ENCODE measurements at places on chromosomes 3 and 15.

GRCh38 chr3:117586161-117586560 is 876.6 kb downstream of the TUSC7 start:
- H3K27ac ChIP-seq: no peak overlapping the region
- no peaks in the 10 kb centered on the region for H3K36me3 ChIP-seq
- H3K27me3 ChIP-seq: no peaks in the 10 kb centered on the region
- no peak for DNase-seq
- no peaks in the 10 kb centered on the region for H3K4me1 ChIP-seq
- H3K4me3 ChIP-seq: no peak overlapping the region

- no peaks in the 10 kb centered on the region for H3K36me3 ChIP-seq
- no peak overlapping the region for H3K4me3 ChIP-seq
- H3K27ac ChIP-seq: no peak overlapping the region
- DNase-seq: no peak
- H3K4me1 ChIP-seq: no peaks in the 10 kb centered on the region
Measured at GRCh38 chr15:27219636-27220035, 248.7 kb downstream of the GABRG3 start.

- no peak overlapping the region for H3K27ac ChIP-seq
- no peaks in the 10 kb centered on the region for H3K27me3 ChIP-seq
- H3K36me3 ChIP-seq: peaks cover 13% of the 10 kb centered on the region
Measured at GRCh38 chr3:44950275-44950734, 25.7 kb downstream of the ZDHHC3 start.

DNA sequence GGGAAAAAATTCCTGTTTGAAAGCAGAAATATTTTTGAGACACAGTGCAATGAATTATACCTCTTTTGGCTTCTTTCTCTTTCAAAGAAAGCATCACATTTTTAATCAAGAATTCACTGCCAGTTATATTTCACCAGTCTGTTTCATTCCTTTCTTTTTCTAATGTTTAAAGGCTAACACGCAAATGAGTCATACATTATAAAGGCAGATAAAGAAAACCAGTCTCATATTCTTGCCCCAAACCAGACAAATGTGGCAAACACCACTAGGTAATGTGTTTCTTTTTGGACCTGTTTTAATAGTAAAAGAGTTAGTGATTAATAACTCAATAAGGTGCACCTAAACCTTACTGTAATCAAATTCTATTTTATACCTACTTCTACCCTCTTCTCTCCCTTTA is 83.8 kb downstream of the PLOD2 start:
- no peak for DNase-seq
- H3K27ac ChIP-seq: no peak overlapping the region
- no peaks in the 10 kb centered on the region for H3K36me3 ChIP-seq
- no peaks in the 10 kb centered on the region for H3K27me3 ChIP-seq
- no peaks in the 10 kb centered on the region for H3K4me1 ChIP-seq

DNA sequence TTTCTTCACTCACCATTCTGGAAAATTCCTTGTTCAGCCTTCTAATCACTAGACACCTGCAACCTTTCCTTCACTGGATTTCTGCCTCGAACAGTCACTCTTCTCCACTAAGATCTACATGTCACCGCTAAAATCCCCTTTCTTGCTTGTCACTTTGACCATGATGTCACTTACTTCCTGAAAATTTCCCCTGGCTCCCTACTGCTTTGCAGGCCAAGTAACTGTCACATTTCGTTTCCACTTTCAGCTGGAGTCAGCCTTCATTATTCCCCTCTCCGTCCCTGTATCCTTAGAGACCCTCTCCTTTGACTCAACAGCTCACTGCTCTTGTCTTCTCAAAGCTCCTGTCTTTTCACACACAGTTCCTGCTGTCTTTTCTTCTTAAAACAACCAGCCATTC is 15.9 kb downstream of the CHL1 start:
- no peak overlapping the region for H3K27ac ChIP-seq
- no peaks in the 10 kb centered on the region for H3K27me3 ChIP-seq
- DNase-seq: no peak
- H3K4me1 ChIP-seq: no peaks in the 10 kb centered on the region
- H3K4me3 ChIP-seq: no peak overlapping the region

DNA sequence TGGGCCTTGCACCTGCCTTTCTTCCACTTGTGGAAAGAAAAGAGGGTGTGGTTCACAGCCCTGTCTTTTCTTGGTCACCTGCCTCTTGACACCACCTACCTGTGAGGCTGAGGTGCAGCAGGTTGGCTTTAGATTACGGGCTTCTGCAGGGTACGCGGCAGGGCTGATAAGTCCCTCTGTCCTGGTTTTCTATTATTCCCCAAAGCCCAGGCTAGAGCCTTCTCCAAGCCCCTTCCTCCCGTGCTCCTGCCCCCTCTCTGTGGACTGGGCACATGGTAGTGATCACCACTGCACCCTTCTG is 44.8 kb upstream of the HACD2 start:
- H3K4me3 ChIP-seq: no peak overlapping the region
- no peaks in the 10 kb centered on the region for H3K27me3 ChIP-seq
- H3K27ac ChIP-seq: no peak overlapping the region
- H3K36me3 ChIP-seq: no peaks in the 10 kb centered on the region
- no peak for DNase-seq
- peaks cover 31% of the 10 kb centered on the region for H3K4me1 ChIP-seq

GRCh38 chr3:114178770-114179368 is at the start of gene DRD3:
TSS of gene DRD3 (minus strand) at chr3:114179052. CDS start at chr3:114171992, 7,060 bp downstream.
- no peaks in the 10 kb centered on the region for H3K36me3 ChIP-seq
- H3K27me3 ChIP-seq: no peaks in the 10 kb centered on the region
- no peak for DNase-seq
- H3K4me1 ChIP-seq: no peaks in the 10 kb centered on the region
- no peak within 1 kb of the TSS for H3K4me3 ChIP-seq
- no peak within 1 kb of the TSS for H3K27ac ChIP-seq

DNA sequence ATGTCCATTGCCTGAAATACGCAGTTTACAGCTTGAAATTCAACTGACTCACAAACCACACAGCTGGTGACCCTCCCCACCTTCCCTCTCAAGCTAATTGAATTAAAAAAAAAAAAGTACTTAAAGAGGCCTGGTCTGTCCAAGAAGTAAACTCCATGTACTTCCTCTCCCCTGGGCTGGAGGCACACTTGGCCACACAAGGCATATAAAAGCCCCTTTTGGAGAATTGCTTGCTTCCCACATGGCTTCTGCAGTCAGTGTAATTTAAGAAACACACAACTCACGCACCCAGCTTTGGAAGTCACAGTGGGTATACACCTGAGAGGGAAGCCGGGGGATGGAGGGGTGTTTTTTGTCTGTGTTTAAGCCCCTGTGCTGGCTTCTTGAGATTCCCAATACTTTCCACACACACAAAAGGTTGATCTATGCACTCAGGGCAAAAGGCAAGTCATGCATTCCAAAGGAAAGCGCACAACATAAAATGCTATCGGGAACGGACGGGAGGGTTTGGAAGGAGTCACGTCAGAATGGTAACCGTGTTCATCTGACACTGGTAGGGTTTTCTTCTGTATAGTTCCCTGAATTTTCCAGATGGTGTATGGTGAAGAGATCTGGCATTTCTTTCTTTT is 106.6 kb upstream of the ALDH1A3 start:
- H3K4me3 ChIP-seq: no peak overlapping the region
- H3K27ac ChIP-seq: no peak overlapping the region
- no peaks in the 10 kb centered on the region for H3K4me1 ChIP-seq
- no peaks in the 10 kb centered on the region for H3K36me3 ChIP-seq
- DNase-seq: no peak
- no peaks in the 10 kb centered on the region for H3K27me3 ChIP-seq

DNA sequence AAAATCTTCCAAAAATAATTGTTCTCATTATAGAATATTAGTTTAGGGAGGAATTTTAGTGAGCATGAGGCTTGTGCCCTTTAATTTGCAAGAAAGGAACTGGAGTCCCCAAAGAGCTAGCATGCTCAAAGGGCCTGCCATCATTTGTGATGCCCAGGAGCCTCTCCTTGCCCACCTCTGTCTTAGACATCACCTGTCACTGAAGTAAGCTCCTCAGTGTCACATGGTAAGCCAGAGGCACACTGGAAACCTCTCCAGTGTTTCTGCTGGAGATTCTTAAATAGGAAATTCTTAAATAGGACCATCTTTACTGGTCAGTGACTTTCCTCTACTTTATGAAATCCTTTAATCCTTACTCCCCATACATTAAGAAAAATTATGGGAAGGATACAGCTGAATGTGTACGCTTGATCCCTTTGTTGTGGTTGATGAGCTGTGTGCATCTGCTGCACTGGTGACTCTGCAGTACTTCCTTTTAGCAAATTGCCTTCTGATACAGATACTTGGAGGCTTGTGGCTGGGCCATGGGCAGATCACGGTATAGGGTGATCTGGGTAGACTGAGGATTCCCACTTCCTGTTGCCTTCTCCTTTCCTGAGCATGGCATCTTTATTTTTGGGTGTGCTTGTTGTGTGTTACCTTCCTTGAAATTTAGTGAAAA is 197.4 kb downstream of the KLHL25 start:
- H3K4me3 ChIP-seq: no peak overlapping the region
- no peaks in the 10 kb centered on the region for H3K36me3 ChIP-seq
- H3K27me3 ChIP-seq: no peaks in the 10 kb centered on the region
- H3K4me1 ChIP-seq: peaks cover 8% of the 10 kb centered on the region

GRCh38 chr3:111676211-111677006 is 81.3 kb upstream of the ZBED2 start:
- peaks cover 4% of the 10 kb centered on the region for H3K36me3 ChIP-seq
- H3K4me1 ChIP-seq: peaks cover 44% of the 10 kb centered on the region
- H3K4me3 ChIP-seq: peak overlapping the region; percentile 62
- peak overlapping the region; percentile 83 for H3K27ac ChIP-seq

- H3K4me3 ChIP-seq: no peak overlapping the region
- no peaks in the 10 kb centered on the region for H3K4me1 ChIP-seq
- H3K27me3 ChIP-seq: no peaks in the 10 kb centered on the region
Measured at GRCh38 chr3:143416229-143416628, 296.7 kb downstream of the CHST2 start.

DNA sequence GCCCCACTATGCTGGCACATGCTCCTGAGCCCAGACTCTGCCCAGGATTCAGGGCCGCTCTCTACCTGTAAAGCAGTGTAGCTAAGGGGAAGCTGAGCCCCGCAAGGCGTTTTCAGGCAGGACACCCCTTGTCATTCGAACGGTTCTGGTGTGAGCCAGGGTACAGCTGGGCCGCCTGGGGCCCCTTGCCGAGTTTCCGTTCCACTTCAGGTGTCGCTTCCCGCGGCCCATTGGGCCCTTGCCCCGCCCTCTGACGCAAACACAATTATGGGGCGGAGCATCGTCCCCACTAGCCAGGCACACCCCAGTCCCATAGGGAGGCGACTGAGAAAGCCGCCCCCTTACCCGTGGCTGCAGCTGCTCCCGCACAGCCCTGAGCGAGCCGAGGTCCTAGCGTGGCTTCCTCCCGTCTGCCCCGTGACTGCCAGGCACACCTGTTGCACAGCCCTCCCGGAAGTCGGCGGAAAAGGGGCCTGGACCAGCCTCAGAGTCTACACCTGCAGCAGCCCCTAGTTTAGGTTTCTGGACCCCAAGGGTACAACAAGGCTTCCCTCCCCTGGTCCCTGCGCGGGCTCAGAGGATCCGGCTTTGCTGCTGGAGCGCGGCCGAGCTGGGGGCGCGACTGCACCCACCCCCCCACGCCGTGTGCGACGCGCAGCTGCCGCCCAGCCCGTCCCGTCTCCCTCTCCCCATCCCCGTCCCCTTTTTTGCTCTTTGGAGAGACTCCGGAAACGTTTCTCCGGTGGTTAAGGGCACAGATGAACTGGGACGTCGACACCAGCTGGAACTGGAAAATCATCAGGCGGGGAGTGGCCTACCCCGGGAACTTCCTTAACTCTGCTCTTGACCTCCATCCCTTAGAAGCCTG is at the start of gene PLSCR2:
TSS of gene PLSCR2 (minus strand) at position 412 of the 868 bp plus-strand sequence. CDS start 9,657 bp downstream, outside the sequence.
- H3K27me3 ChIP-seq: no peaks in the 10 kb centered on the region
- peak; percentile 50 for DNase-seq
- H3K4me3 ChIP-seq: peak within 1 kb of the TSS; percentile 35
- H3K27ac ChIP-seq: no peak within 1 kb of the TSS
- no peaks in the 10 kb centered on the region for H3K36me3 ChIP-seq
- H3K4me1 ChIP-seq: 0 out of 2 replicates have a peak, but pooled peaks cover under 1% of the 10 kb centered on the region

GRCh38 chr3:146912241-146913015 is 307.3 kb upstream of the PLSCR5 start:
- no peaks in the 10 kb centered on the region for H3K27me3 ChIP-seq
- no peak overlapping the region for H3K4me3 ChIP-seq
- no peaks in the 10 kb centered on the region for H3K36me3 ChIP-seq

DNA sequence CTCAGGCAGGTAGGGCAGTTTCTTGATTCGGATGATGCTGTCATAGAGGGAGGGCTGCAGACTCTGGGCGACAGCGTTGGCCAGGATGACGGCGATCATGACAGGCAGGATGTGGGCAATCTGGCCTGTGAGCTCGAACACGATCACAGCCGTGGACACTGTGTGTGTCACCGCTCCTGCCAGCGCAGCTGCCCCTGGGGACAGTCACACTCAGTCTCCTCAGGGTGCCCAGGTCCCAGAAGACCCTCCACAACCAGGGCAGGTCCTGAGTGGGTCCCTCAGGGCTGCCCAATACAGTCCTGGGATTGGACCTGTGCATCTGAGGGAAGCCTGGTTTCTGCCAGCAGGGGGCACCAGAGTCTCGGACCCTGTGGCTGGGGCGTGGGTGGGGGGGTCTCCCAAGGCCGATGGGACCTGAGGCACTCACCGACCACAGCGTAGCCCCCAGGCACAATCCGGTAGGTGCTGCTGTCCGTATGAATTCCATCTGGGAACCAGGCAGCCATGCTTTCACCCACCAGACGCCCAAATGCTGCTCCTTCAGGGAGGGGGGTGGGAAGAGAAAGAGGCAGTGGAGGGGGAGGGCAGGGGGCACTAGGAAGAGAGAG is 7.2 kb downstream of the CLCN2 start:
- H3K36me3 ChIP-seq: no peaks in the 10 kb centered on the region
- H3K4me1 ChIP-seq: no peaks in the 10 kb centered on the region
- H3K27me3 ChIP-seq: no peaks in the 10 kb centered on the region
- no peak overlapping the region for H3K27ac ChIP-seq
- DNase-seq: no peak

- H3K27me3 ChIP-seq: peaks cover 26% of the 10 kb centered on the region
- H3K36me3 ChIP-seq: no peaks in the 10 kb centered on the region
- H3K4me1 ChIP-seq: 0 out of 2 replicates have a peak, but pooled peaks cover 7% of the 10 kb centered on the region
- H3K27ac ChIP-seq: no peak overlapping the region
Measured at GRCh38 chr3:128994581-128995546, 988 bp upstream of the CFAP92 start.

DNA sequence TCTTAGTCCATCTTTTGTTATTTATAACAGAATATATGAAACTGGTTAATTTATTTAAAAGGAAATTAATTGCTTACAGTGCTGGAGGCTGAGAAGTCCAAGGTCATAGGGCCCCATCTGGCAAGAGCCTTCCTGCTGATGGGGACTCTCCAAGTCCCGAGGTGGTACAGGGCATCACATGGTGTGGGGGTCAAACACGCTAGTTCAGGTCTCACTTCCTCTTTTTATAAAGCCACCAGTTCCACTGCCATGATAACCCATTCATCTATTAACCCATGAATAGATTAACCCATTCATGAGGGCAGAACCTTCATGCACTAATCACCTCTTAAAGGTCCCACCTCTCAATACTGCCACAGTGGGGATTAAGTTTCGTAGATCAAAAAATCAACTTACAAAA is 659.3 kb downstream of the NAALADL2 start:
- no peak for DNase-seq
- H3K36me3 ChIP-seq: no peaks in the 10 kb centered on the region
- H3K4me1 ChIP-seq: no peaks in the 10 kb centered on the region
- H3K27ac ChIP-seq: no peak overlapping the region

- H3K36me3 ChIP-seq: no peaks in the 10 kb centered on the region
- no peak overlapping the region for H3K4me3 ChIP-seq
- no peak for DNase-seq
- H3K27ac ChIP-seq: no peak overlapping the region
- H3K4me1 ChIP-seq: no peaks in the 10 kb centered on the region
Measured at GRCh38 chr3:154730186-154730585, 300.2 kb upstream of the GPR149 start.

All from PC-9 (cell line).